ENCODE measurements at places on chromosomes 2 and 18.
A peak's percentile ranks its signal among the peaks of the same experiment; 100 is the strongest.

DNA sequence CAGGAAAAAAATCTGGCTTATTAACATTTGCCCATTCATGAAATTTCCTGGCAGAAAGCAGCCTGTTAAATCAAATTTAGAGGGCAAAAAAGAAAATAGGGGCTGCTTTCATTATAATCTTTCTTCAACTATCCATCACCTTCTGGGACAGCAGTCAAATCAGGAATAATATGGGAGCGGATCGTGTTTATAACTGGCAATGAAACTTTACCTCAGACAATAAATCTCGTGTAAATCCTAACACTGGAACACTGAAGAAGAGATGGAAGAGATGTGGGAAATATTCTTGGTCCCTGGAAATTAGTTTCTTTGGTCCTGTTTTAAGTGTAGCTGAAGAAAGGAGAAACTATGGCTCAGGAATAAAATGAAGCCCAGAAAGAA is 77.5 kb upstream of the SERTAD2 start:
- no peak for DNase-seq

- DNase-seq: no peak
These were observed 191.5 kb upstream of the RMP24 start for GRCh38 chr18:35780937-35781336.

DNA sequence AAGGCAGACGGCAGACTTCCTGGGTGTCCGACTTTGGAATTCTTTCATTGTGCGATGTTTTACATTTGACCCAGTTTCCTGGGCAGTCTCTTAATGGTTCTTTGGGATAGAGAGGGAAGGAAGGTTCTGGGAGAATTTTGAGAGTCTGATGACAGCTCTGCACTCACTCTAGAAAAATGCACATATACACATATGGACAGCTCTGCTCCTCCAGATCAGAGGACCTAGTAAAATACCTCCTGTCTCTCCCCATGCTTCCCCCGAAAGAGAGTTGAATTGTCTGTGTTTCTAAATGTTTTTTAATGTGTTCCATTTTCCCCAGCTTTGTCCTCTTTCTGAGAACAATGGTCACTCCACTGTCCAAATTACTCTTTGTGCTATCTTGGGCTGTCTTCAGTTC is 102.0 kb upstream of the CXCR4 start:
- DNase-seq: no peak

DNA sequence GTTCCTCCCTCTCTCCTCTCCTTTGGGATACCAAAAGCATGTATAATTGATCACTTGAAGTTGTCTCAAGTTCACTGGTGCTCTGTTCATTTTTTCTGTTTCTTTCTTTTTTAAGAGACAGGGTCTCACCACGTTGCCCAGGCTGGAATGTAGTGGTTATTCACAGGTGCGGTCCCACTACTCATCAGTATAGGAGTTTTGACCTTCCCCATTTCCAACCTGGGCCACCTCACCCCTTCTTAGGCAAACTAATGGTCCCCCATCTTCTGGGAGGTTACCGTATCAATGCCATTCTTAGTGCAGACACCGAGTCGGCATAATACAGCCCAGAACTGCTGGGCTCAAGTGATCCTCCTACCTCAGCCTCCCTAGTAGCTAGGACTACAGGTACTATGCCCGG is 31.3 kb upstream of the TMEM247 start:
- no peak for DNase-seq

DNA sequence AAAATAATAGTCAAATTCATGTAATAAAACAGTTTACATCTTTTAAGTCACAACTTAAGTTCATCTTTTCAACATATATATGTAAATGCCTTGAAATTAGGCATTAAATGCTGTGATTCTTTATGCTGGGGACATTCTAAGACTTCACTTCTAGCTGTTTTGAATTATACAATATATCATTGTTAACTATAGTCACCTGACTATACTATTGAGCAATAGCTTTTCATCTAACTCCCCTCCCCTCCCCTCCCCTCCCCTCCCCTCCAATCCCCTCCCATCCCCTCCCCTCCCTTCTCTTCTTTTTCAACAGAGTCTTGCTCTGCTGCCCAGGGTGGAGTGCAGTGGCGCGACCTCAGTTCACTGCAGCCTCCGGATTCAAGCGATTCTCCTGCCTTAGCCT is 16.2 kb downstream of the GALNT1 start:
- DNase-seq: no peak

DNA sequence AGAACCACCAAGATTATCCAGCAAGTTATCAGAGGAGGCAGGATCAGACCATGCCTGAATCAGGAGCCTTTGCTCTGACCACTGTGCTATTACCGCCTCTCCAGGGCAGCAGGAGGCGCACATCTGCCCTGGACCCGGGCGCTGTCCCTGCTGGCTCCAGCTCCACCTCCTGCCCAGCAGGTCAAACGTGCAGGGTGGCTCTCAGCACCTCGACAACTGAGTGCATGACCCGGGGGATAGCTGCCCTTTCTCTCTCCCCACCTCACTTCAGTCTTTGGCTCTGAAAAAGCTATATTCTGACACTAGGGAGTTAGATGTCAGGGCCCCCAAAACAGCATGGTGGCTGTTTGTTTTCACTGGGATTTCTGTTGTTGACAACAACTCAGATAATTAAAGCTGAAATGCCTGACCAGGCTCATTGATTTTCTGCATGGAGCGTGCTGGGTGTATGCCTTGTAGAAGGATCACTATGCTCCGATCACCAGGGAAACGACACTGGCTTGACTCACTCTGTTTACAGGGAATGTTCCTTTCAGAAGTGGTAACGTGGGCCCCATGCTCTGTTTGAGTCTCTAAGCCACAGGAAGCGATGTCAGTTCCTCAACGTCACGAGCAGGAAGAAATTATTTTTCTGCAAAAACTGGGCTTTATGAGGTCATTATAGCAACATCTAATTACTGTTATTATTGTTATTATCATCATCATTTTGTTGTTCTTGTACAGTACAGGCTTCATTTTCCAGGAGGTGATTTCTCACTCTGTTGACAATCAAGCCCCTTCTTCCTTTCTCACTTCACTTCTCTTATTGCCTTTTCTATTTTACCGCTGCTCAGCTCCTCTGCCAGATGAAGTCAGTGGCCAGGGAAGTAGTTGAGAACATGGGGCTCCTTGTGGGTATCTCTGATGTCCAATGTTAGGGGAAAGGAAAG is 125.6 kb downstream of the PLB1 start:
- DNase-seq: peak; percentile 100

DNA sequence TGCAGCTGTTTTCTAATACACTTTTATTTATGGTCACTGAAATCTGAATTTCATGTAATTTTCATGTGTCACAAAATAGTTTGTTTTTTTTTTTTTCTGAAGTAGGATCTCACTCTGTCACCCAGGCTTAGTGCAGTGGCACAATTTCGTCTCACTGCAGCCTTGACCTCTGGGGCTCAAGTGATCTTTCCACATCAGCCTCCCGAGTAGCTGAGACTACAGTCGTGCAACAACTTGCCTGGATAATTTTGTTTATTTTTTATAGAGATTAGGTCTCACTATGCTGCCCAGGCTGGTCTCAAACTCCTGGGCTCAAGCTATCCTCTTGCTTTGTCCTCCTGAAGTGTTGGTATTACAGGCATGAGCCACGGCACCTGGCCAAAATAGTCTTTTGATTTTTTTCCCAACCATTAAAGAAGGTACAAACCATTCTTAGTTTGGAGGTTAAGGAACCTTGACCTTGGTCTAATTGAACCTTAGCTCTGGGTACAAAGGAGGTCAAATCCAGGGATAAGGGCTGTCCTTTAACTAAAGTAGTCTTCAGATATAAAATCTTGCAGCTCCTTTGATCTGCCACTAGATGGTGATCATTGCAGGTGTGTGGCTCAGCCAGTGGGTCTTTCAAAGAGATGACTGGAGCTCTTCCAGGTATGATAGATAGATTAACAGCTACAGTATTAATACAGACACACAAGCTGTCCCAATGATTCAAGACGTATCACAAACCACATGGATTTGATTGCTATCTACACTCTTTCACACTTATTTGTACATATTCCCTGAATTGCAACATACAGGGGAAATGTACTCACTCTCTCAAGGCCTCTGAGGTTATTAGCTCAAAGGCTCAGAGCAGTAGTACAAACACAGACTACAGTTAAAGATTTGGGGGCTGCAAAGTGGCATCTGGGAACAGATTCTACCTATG is 4.7 kb upstream of the KRCC1 start:
- no peak for DNase-seq

- DNase-seq: no peak
These were observed 73.8 kb downstream of the RPRM start for GRCh38 chr2:153404792-153405191.

DNA sequence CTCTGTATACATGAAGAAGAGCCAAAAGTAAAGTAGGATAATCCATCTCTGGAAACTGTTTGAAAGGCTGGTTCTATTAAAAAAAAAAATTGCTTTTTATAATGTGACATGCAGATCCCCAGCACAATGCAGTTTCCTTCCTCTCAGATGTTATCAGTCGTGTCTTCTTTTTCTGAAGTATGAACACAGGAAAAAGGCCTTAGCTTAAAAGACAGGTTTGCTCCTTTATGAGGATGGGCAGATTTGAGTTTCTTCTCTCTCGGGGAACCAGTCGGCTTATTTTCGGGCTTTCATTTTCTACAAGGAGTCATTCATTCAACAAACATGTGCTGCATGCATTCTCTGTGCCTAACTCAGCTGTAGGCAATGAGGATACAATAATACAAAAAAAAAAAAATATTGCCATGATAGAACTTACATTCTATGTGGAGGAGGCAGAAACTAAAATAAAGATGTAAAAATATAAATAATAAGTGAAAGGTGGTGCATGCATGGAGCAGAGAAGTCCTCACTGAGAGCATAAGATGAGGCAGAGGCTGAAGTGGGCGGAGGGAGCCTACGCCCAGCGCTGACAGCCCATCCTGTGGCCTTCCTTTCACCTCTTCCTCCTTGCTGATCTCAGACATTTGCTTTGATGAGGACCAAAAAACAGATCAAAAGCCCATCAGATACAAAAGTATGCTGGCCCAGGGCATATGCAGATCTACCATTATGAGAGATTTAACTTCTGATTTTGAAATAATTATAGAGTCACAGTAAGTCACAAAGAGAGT is at the start of gene CD226:
Gene CD226 (minus strand): TSS at position 513 of the 773 bp plus-strand sequence. CDS start 467 bp downstream, at position 46.
- no peak for DNase-seq

GRCh38 chr2:173962583-173963110 is 2.5 kb downstream of the SP3 start:
- DNase-seq: no peak

DNA sequence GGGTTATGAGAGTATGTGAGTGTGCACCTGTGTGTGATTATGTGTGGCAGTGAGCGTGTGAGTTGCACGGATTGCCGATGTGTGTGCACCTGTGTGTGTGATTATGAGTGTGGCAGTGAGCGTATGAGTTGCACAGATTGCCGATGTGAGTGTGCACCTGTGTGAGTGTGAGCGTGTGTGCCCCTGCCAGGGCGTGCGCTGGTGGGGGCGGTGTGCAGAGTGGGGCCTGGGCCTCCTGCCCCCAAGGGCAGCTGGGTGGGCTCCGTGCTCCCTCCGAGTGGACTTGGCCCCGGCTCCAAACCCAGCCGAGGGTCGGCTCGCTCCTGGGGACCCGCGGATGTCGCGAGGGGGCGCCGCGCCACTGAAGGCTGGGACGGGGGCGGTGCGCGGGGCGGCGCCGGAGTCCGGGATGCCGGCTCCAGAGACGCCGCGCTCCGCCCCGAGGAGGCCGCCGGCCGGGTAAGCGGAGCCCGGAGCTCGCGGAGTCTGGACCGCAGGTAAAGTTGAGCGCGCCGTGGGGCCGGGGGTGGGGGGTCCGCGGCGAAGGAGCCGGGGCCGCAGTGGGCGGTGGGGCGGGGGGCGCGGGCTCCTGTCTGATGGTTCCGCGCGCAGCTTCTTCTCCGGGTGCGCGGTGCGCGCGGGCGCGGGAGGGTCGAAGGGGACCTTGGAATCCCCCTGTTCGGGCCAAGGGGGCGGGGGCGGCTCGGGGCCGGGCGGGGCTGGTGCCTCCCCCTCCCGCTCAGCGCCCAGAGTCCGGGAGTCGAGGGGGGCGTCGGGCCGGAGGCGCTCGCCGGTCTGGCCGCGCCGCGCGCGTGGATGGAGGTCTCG is at the start of gene KCNG2:
Gene KCNG2 (plus strand): TSS at position 421 of the 828 bp plus-strand sequence. CDS start 65,730 bp downstream, outside the sequence.
- DNase-seq: no peak

- DNase-seq: no peak
These were observed 65.7 kb upstream of the RBM44 start for GRCh38 chr2:237732790-237733381.

DNA sequence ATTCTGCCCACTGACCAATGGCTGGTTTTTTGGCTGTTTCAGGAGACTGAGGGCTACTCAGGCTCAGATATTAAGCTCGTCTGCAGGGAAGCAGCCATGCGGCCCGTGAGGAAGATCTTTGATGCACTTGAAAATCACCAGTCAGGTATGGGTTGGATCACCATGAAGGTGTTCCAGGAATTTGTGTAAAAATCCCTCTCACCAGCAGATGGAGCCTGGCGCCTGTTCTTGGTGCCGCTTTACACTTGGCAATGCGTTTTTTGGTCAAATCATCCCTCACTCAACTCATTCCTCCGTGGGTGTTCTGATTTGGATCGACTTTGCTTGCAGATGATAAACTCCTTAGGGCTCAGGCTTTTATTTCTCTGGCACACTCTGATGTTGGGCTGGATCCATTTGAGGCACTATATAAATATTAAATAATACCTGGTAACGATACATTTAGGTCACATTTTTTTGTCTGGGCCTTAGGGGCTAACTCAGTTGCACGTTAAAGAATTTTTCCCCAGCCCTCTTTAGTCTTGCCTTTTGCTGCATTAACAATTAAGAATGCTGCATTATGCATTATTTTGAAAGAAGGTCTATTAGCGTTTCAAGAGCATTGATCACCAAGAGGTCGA is 50.0 kb downstream of the HDHD2 start:
- DNase-seq: peak; percentile 25

GRCh38 chr2:43114210-43114609 is 112.2 kb downstream of the ZFP36L2 start:
- DNase-seq: peak; percentile 90

DNA sequence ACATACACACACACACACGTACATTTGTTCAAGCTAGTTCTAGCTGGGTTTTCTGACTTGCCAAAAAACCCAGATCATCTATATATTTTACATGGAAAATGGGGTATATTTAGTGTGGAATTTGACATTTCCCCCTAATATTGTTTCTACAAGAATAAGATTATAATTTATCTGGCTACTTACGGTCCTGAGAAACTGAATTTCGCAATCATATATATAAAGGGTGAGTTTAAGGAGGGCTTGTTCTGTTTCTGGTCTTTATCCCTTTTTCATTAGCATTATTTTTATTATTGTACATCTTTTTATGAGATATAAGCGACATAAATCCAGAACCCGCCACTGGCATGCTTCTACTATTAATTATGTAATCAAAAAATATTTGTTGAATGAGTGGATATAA is 528.9 kb downstream of the TMX3 start:
- no peak for DNase-seq

DNA sequence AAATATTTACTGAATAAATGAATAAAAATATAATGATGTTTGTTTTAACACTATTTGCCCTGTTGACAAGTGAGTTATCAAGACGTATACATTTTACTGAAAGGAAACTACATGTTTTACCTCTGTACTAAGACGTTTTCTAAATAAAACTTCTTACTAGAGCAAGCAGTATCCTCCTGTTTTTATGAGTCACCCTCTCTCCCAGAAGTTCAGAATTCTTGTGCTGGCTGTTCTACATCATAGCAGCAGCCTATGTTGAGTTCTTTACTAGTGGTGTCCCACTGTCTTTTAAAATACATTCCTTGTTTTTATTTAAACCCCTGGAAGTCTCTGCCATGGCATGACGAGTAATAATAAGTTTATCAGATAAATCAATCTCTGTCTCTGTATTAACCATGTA is 297.4 kb downstream of the CALCRL start:
- no peak for DNase-seq
